ENCODE measurements at places on chromosomes 3 and 15.

GRCh38 chr3:77780278-77780996 lies 740.5 kb downstream of the ROBO2 start:
- DNase-seq, result no peak

DNA sequence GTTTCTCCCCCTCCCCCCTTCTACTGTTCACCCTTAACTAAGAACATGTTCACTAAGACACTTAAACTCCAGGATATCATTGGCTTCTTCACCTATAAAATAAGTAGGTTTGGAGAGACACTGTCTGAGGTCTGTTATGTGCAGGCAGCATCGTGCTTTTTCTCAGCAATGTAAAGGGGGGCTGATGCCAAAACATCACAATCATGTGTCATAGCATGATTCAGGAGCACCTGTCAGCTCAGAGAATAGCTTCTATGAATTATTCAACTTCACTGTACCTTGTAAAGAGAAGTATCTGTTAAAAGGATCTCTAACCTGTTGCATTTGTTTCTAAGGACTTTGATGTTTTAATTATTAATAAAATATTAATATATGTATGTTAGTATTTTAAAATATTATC lies 211.4 kb upstream of the EPHA3 start:
- no peak for DNase-seq

GRCh38 chr3:88809993-88810392 lies 297.4 kb upstream of the EPHA3 start:
- no peak for DNase-seq

DNA sequence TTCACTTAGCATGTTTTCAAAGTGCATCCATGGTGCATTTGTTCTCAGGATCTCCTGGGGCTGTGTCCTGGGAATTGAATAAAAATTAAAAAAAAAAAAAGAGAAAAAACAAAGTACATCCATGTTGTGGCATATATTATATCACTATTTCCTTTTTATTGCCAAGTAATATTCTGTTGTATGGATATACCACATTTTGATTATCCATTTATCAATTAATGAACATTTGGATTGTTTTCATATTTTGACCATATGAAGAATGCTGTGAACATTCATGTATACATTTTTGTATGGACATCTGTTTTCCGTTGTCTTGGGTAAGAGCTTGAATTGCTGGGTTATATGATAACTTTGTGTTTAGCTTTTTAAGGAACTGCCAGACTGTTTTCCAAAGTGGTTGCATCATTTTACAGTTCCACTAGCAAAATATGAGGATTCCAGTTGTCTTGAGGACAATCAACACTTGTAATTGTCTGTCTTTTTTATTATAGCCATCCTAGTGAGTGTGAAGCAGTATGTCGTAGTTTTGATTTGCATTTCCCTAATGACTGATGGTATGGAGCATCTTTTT lies 44.5 kb downstream of the CTDSPL2 start:
- no peak for DNase-seq

- no peak for DNase-seq
Measured at GRCh38 chr3:36814066-36814717, 49.8 kb upstream of the DCLK3 start.

GRCh38 chr3:101624857-101625256 lies 50.9 kb downstream of the PCNP start:
- no peak for DNase-seq

DNA sequence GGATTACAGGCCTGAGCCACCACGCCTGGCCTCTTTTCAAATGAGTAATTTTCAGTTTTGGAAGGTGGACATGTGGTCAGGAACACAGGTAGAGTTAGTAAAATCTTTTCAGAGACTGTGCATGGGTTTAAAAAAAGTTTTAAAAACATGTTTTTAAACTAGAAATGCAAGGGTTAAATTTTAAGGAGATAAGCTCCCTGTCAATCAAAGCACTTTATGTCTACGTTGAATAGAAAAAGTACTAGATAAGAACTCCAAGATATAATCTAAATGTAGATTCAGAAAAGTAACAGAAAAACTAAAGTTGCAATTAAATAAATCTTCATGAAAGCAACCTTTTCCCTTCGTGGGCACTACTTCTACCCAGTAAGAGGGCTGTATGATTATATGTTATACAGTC lies 131.7 kb downstream of the CLASP2 start:
- no peak for DNase-seq

- no peak for DNase-seq
Measured at GRCh38 chr3:141830508-141830907, 45.9 kb upstream of the ATP1B3 start.

DNA sequence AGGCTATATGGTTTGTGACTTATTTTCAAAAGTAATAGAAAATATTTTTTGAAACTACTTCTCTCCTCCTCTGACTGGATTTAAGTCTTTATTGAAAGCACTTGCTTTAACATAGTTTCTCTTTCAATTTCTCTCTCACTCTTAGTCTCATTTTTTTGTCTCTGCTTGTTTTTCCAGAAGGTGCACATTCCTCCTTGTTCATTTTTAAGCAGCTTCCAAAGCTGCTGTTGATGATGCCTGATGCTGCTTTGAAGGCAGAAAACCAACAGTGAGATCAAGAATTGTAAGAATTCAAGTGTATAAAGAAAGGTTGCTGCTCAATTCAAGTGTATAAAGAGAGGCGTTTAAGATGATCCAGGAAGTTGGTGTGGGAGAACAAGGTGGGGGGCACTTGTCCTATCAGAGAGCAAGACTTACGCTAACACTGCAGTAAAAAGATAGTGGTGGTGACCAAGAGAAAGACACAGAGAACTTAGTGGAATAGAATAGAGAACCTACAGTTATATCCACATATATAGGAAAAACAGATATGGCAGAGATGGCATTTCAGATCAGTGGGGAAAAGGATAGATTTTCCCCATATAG lies 12.1 kb downstream of the NR2C2 start:
- no peak for DNase-seq

GRCh38 chr15:67422296-67422695 lies 98.6 kb upstream of the C15orf61 start:
- DNase-seq, result no peak

DNA sequence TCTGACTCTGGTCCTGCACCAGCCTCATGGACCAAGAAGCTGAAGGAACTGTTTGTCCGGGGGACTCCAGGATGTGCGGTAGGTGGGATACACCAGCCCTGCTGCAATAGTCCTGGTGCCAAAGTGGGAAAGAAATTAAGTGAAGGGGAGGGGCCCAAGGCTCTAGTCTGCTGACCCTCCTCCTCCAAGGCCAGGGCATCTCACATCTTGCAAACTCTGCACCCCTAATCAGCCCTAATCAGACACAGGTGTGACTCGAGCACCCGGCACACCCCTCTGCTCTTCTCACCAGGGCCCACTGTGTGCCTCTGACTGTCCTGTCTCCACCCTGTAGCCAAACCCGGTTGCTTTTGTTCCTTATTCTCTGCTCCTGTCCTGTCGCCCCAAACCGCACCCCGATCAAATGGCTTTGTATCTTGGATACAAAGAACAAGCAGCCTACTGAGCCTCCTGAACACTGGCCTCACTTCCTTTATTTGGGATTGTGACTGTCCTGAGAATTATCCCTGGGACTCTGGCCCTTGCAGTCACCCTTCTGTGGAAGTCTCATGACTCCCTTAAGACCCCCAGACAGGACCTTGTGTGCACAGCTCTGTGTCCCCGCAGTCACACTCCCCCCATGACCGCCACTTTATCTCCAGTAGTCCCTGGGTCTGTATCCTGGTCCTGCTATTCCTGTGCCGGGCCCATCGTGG lies 26.7 kb upstream of the SLC41A3 start:
- no peak for DNase-seq

DNA sequence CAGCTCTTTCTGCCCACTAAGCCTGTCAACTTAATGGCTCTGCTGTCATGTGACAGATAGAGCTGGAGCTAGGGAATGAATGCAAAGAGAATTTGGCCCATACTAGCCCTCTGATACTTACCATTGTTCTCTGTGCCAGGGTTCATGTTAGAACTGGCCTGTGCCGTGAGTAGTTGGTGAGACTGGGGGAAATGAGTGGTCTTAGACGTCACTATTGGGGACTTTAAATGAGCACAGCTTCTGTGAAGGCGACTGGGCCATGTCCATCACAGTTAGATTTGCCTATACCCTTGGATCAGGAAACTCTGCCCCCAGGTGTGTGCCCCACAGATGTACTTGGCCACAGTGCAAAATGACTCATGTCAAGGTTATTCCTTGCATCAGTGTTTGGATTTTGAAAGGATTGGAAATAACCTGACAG lies 124.9 kb downstream of the PTPRG start:
- no peak for DNase-seq

- DNase-seq, result no peak
Measured at GRCh38 chr3:151925419-151925818, 52.0 kb downstream of the SUCNR1 start.

DNA sequence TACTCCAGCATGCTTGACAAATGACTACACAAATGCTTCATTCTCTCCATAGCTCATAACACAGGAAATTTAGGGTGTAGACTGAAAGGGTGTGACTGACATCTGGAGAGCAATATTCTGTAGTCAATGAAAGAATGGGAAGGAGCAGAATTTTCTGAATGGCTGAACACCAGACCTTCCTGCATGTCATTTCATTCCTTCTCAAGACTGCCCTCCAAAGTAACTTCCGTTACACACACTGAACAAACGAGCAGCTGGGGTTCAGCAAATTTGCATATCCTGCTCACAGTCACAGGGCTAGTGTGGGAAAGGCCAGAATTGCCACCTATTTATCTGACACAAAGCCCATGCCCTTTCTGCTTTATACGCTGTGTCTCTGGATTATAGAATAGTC lies 325.0 kb upstream of the CFAP20DC start:
- no peak for DNase-seq

- no peak for DNase-seq
Measured at GRCh38 chr3:167602041-167602440, 51.7 kb downstream of the WDR49 start.

GRCh38 chr15:70033529-70034140 lies 64.1 kb downstream of the TLE3 start:
- no peak for DNase-seq

DNA sequence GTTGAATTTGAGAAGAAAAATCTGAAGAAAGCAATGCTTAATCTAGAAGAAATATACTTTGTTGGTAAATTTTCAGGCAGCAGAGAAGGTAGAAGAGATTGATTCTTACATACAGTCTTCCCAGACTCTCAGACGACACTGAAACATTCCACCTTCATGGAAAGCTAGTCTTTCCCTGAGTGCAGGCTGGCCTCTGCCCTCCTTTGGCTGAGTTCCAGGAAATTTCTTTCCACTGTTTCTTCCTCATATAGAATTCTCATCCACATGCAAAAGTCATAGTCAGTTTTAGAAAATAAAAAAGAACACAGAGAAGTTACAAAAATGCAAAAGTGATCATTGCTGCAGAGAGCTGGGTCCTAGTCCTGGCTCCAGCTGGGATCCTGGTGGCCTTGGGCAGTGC lies 142.5 kb upstream of the PRR23C start:
- no peak for DNase-seq

DNA sequence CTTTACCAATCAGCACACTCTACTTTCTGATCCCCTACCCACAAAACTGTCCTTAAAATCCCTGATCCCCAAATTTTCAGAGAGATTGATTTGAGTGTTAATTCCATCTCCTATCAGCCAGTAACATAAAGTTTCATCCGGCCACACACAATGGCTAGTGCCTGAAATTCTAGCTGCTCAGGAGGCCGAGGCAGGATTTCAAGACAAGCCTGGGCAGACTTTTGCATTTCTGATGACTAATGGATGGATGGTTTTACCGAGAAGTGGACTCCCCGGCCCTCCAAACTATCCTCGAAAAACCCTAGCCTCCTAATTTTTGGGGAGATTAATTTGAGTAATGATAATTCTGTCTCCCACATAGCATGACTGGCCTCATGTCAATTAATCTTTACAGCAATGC lies 269.8 kb upstream of the POU1F1 start:
- no peak for DNase-seq

- no peak for DNase-seq
Measured at GRCh38 chr3:134018850-134019249, 10.9 kb downstream of the SLCO2A1 start.

DNA sequence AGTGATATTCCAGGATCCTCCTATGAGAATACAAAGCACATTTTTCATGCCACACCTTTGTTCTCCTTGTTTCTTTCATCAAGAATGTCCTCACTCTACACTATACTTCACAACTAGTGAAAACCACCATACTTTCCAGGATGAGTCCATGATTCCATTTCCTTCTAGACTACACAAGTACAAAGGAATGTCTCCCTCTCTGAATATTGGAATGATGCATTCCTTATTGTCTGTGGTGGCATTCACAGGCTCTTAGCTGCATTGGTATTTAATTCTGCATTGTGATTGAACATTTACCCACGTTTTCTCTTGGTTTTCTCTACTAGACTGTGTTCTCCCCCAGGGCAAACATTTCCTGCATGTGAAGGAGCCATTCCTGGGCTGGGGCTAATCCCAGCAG lies 217.5 kb downstream of the RAP2B start:
- no peak for DNase-seq

GRCh38 chr3:37237252-37237651 lies 62.9 kb upstream of the LRRFIP2 start:
- no peak for DNase-seq

DNA sequence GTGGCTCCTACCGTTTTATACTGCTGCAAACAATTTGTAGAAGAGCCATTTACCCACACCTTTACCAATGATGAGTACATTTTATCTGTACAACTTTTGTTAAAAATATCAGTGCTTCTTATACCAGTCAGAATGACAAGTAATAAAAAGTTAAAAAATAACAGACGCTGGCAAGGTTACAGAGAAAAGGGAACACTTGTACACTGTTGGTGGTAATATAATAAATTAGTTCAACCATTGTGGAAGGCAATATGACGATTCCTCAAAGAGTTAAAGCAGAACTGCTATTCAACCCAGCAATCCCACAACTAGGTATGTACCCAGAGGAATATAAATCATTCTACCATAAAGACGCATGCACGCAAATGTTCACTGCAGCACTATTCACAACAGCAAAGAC lies 51.9 kb downstream of the ARRDC4 start:
- DNase-seq, result no peak

- no peak for DNase-seq
Measured at GRCh38 chr15:82934100-82934880, 18.2 kb downstream of the HOMER2 start.

DNA sequence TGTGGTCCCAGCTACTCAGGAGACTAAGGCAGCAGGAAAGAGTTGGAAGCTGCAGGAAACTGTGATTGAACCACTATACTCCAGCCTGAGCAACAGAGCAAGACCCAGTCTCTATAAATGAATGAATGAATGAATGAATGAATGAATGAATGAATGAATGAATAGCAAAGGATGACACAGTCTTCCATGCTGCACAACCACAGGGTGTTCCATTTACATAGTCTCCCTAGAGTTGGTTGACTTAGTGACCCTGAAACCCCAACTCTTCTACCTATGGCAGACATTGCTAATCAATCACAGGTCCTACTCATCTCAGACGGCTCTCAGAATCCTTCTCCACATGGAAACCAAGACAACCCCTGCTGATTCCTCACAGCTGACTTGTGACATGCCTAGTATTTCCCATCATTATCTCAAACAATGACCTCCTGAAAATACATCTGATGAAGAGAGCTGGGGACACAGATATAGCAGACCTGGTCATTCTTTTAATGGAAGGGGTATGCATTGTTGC lies 2.1 kb downstream of the IQCF5 start:
- no peak for DNase-seq
